Foreskin keratinocyte (primary cell): ENCODE measurements at places on chromosomes 16 and 17.

DNA sequence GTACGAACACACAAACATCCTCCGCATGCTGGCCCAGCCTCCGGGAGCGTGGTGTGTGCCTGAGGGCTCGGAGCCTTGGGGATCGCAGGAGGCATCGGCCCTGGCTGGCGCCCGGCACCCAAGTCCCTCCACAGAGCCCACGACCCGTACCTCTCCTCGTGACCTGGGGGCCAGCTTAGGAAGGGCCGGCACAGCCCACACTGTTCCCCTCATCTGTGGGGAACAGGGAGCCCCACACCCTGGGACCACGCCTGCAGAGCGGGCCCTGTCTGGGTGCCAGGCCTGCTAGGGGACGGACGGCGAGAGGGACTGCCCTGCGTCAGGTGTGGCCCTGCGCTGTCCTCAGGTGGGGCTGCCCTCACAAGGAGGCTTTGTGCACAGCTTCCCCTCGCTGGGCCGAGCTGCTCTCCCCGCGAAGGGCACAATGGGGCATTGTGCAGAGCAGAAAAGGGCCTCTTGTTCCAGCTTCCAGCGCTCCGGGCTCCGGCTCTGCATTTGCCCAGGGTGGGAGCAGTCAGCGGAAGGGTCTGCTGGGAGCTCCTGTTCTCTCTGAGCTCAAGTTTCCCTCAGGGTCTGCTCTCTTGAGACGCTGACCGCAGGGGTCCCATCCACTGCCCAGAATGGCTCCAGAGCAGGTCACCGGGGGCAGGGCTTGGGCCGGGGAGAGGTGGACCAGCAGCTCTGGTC lies 1.7 kb upstream of the LMF1 start:
- no peak for DNase-seq

- no peak for DNase-seq
Measured at GRCh38 chr16:11361701-11362451, 16.6 kb downstream of the RMI2 start.

DNA sequence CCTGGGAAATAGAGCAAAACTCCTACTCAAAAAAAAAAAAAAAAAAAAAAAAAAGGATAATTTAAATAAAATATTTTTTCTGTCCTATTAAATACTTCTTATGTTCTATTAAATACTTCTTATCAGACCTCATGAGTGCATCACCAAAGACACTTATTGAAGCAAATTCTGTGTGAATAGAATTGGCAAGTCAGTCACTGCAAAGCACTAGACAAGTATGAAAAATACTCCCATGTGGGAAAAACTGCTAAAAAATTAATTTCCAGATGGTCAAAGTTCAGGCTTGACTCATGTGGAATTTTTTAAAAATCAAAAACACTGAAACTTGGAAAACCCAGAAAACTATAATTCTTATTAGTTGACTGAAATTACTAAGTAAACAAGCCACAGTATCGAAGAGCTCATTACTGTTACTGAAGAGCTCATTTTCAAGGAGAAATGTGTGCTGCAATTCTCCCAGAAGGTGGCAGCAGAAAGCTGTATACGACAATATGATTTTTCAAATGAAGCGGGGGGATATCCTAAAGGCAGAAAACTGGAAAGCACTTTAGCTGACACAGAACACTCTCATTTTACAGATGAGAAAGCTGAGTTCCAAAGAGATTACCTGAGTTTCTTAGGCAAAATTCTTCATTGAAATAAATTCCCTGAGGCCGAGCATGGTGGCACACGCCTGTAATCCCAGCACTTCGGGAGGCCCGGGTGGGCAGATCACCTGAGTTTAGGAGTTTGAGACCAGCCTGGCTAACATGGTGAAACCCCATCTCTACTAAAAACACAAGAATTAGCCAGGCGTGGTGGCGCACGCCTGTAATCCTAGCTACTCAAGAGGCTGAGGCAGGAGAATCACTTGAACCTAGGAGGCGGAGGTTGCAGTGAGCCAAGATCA lies 15.9 kb upstream of the FBXO47 start:
- peak; percentile 41 for DNase-seq

DNA sequence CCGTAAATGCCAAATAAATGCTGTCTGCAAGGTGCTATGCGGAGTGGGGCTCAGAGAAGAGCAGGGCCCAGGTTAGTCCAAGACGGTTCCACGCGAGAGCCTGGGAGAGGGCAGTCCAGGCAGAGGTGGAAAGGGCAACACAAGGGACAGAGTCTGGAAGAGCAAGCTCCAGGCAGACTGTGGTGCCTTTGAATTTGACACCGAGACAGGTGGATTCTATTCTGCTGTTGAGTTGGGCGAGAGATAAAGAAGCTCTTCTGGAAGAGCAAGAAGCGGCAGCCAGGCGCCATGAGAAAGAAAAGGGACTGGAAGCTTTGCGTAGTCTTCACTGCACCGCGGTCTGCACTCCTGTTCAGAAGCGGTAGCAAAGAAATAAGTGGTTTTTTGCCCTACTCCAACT lies 55.6 kb downstream of the CYTH1 start:
- no peak for DNase-seq

DNA sequence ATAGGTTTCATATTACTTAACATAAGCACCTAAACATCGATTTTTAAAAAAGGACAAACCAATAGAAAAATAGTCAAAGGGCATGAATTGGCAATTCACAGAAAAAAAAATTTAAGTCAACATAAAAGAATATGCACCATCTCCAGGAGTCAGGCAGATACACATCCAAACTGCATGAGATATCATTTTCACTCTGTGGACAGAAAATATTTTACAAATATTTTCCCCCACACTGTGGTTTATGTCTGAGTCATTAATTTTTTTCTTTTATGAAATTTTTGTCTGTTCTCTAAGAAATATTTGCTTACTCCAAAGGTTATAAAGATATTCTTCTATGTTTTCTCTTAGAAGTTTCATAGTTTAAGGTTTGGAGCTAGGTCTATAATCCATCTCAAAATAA lies 74.4 kb upstream of the DNAH17 start:
- no peak for DNase-seq

DNA sequence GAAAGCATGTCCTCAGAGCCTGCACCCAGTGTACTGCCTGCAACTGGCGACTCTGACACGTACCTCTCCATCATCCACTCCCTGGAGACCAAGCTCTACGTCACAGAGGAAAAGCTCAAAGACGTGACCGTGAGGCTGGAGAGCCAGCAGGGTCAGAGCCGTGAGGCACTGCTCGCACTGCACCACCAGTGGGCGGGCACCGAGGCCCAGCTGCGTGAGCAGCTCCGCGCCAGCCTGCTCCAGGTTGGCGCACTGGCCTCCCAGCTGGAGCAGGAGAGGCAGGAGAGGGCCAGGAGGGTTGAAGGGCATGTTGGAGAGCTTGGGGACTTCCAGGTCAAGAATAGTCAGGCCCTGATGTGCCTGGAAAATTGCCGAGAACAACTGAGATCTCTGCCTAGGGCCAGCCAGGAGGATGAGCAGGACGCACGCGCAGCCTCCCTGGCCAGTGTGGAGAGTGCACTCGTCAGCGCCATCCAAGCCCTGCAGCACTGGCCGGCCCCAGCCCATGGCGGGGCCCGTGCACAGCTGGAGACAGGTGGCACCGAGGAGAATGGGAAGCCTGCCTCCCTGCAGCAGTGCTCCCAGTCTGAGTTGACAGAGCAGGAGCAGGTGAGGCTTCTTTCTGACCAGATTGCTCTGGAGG lies 40.3 kb downstream of the PLD6 start:
- no peak for DNase-seq

DNA sequence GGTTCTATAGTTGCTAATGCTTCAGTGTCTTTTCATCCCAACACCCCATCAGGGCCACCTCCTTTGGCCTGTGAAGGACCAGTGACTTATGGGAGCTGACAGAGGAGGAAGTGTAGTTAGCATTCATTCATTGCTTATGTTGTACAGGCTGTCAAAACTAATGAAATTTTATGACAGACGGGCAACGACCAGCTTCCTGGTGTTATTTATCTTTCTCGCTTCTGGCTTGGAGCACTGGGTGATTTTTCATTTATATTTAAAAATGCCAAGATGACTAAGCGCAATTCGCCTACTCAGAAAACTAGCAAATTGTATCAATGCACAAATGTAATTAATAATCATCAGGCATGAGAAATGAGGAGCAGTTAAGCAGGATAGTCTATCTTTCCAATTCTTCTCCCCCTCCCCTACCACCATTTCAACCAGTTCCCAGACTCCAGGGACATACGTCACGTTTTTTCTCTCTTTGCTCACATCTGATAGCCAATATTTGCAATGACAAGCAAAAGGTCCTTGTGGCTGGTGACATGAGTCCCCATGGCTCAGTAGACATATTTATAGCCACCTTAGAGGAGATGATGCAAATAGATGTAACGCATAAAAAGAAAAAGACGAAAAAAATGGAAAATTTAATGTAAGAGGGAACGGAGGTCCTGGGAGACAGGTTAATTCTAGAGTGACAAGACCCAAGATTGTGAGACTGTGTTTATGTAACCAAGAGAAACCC lies 11.2 kb downstream of the CDRT15 start:
- DNase-seq: no peak

DNA sequence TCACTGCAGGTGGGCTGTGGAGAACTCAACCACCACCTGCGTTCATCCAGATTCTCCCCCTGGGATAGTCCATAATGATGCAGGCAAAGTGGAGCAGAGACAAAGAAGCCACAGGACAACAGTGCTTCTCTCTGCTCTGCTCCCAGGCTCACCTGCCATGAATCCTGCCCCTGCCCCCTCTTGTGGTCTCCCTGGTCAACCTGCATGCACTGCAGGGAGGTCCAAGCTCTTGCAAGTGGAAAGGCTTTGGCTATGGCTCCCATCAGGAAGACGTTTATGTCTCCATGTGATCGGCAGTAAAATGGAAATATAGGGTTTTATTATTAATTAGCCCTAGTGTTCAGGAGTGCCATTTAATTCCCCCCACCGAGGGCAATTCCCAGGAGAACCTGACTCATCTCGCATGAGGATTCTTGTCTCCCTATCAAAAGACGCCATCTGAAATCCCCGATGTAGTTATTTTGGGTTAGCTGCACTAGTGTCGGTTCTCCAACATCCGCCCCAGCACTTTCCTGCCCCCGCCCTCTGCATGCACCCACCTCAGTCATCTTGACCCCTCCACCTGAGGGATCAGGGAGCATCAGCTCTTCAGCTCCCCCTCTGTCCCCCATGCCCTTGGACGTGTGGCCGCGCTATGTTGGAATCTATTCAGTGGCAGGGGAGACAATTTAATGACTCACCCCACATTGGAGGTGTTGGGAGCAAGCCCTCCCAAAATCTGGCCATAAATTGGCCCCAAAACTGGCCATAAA lies 91.8 kb downstream of the KCNJ12 start:
- no peak for DNase-seq

GRCh38 chr17:34169496-34169895 lies 85.6 kb upstream of the CCL2 start:
- no peak for DNase-seq

DNA sequence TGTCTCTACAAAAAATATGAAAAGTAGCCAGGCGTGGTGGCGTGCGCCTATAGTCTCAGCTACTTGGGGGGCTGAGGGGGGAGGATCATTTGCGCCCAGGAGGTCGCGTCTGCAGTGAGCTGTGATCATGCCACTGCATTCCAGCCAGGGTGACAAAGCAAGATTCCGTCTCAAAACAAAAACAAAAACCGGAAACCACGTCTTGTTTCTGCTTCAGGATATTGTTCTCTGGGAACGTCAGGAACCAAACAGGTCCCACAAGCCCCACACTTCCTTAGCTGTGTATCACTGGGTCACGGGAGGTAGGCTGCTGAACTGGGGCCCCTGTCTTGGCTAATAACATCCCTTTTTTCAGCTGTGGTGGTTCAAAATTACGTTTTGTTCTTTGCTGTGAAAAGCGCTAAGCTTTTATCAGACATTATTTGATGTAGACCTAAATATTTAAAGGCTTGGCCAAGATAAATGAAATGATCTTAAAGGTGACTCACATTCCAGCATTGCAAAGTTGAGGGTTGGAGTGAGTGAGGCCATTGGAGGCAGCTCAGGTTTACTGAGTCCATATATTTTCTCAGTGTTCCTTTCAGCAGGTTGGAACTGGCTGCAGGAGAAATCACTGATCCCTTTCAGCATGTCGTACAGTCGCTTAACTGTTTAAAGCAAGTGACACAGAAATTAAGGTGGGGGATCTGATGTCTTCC lies 16.4 kb upstream of the SEC14L1 start:
- DNase-seq: peak; percentile 84

DNA sequence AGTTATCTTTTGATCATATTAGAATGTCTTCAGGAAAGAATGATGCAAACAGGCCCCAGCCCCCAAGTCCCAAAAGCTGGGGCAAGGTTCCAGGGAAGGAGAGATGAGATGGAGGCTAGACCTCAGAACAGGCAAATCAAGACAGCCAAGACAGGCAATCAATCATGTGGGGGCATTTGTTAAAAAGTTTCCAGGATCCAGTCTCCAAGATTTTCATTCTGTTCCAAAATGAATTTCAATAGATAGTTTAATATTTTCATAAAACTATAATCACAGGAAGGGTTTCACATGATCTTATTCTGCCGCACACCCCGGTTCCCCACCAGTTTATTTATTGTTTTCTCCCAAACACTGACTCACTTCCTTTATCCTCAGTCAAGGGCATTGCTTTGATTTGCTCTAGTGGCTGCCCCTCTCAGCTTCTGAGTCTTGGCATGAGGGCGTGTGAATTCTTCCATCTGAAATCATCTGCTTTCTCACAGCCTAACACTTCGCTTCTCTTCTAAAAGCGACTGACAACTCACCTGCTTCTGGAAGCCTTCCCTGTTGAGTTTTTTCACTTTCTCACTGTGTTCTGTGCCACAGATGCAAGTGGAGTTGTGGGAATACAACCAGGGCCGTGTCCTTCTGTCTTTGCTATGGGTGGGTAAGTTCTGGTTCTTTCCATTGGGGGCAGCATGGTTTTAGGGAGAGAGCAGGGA lies 12.2 kb upstream of the TERF2 start:
- no peak for DNase-seq

- no peak for DNase-seq
Measured at GRCh38 chr17:4877089-4877488, 22.2 kb upstream of the C17orf107 start.

DNA sequence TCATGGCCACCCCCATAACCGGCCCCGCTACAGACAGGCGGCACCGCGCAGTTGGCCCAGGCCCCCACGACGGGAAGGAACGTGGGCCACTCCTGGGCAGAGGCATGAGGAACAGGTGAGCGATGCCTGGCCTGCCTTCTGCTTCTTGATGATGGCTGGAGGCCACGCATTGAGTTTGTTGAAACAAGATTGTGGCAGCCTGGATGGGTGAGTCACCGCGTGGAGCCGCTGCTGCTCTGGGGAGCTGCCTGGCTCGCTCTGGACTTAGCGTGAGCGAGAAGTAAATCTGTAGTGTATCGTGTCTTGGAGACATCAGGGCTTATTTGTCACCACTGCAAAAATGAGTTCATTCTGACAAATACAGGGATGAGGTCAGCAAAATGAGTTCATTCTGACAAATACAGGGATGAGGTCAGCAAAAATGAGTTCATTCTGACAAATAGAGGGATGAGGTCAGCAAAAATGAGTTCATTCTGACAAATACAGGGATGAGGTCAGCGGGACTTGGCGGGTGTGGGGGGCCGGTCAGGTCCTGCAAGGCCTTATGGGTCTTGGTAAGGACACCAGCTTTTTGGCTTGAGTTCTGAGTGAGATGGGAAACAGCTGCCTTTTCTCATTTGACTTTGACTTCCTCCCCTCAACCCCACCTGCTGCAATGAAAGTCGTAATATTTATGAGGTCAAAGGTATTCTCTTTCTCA lies 93.0 kb downstream of the SEC14L1 start:
- DNase-seq: peak; percentile 85

- no peak for DNase-seq
Measured at GRCh38 chr16:23584186-23585076, 11.7 kb downstream of the NDUFAB1 start.
